Cerebellar cortex (tissue), 1 donor: ENCODE measurements at places on chromosomes 1 and 21.
A peak's percentile ranks its signal among the peaks of the same experiment; 100 is the strongest.

- no peak for DNase-seq
These were observed 19.4 kb downstream of the KDM5B start for GRCh38 chr1:202788800-202789199.

DNA sequence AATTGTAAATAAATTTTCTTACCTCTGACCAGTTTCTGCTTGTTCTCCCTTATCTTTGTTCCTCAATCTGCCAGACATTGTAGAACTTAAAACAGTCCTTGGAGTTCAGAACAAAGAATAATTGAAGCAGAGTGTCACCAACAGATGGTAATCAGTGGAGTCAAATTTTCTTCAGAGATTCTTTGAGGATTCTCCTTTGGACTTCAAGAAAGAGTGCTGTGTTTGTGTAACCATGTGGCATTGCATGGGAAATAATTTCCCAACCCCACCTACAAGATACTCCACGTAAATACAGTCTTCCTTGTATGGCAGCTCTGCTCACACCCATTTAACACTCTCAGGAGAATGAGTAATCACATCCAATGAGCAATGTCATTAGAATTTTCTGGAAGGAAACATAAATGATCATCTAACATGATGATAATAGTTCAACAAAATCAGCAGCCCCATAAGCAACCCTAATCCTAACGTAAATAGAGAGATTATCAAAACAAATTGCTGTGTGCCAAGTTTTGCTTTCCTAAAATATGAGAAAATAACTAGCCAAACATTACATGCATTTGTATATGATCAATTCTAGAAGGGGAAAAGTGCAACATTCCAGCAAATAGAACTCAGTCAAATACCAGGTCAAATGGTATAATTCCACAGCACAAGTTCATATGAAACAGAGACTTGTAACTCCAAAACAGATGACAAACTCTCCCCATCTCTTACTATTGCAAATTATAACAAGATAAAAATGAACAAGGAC, 6.9 kb upstream of the DENND1B start:
- no peak for DNase-seq

DNA sequence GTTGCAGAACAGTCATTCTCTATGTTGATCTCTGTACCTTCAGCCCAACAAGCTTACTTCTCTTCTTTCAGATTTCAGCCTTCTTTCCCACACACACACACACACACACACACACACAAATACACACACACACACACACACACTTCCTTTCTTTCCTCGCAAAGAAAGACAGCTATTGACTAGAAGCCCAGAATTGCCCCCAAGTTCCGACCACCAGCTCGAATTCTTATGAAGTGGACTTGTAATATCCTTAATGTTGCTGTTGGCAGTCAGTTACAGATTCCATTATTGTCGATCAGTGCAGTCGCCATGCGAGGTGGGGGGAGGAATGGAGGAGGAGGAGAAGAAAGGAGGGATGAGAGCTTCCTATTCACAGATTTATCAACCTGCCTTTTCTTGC, 125.5 kb downstream of the CLEC20A start:
- peak; percentile 50 for DNase-seq

GRCh38 chr1:156056326-156056849, 1.8 kb downstream of the LAMTOR2 start:
- no peak for DNase-seq

- DNase-seq = no peak
These were observed 933 bp downstream of the C1orf35 start for GRCh38 chr1:228101994-228102790.

DNA sequence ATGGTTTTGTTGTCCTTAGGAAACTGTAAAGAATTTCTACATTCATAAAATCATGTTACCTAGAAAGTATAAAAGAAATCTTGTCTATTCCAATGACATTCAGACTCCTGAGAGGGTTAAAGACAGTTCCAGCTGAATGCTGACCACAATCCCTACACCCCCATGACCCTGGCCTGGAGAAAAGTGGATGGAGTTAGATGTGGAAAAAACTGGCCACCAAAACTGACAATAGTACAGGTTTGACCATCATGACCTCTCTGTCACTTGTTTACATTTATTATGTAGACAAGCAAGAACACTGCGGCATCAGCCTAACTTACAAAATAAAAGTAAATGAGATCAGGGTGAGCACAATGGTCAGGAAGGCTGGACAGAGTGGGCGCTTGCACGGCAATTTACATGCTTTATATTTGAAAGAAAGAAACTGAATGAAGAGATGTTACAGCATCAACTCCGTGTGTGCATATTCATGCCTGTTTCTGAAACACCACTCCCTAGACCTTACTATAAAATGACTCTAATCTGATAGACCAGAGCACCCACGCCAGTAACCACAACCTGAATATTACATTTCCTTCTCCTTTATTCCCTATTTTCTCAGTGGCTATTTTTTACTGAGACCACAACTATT, 116.0 kb downstream of the ESRRG start:
- DNase-seq = no peak

GRCh38 chr1:221594576-221594975, 147.3 kb downstream of the DUSP10 start:
- DNase-seq = no peak
